ENCODE measurements at places on chromosomes 12 and 14. TPM values are rescaled to one million over a fixed set of nuclear protein-coding genes. Genes with fewer than 3 reads are reported as not detected.

DNA sequence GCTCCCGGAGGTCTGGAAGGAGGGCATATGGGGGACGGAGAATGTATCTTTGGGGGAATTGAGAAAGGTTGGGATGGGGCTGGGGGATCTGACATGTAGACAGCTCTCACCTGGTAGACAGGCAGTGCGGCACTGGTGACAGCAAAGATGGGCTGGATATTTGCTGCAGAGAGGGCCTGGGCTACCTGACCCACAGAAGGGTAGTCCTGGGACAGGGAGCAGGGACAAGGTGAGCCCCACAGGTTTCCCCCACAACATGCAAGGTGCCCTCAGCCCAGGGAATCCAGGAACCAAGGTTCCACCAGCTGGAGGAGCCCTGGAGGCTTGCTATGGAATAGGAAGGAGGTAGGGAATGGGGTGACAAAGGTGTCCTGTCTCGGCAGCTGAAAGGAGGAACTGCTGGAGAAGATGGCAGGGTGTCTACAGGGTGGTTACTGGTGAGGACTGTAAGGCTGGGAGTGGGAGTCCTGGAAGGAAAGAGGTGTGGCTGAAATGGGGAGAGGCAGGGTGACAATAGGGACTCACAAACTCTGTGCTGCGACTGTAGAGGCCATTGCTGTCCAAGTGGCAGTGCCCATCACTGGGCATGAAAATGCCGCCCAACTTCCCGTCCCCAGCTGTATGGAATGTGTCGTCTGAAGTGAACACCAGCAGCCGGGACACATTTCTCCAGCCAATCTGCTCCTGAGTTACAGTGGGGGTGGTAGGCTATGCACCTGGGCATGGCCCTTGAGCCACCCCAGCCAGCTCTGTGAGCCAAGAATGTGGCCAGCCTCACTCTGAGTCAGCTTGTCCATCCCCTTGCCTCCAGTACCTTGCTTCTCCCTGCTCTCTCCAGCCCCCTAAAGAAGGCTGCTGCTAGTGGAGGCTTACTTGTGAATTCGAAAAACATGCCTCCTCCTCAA lies 11.3 kb downstream of the ITGB7 start:
- peaks cover 25% of the 10 kb centered on the region for H3K27me3 ChIP-seq
- H3K36me3 ChIP-seq: no peaks in the 10 kb centered on the region
- peaks cover 9% of the 10 kb centered on the region for H3K4me1 ChIP-seq
- no peak overlapping the region for H3K27ac ChIP-seq
- peak overlapping the region; percentile 14 for H3K4me3 ChIP-seq

GRCh38 chr14:23376482-23377197 lies at the start of gene CMTM5:
CMTM5 (plus strand) TSS chr14:23377046; CDS start chr14:23377252, 206 bp downstream.
- DNase-seq: no peak
- H3K4me1 ChIP-seq: peaks cover 15% of the 10 kb centered on the region
- peaks cover 7% of the 10 kb centered on the region for H3K27me3 ChIP-seq
- no peak within 1 kb of the TSS for H3K27ac ChIP-seq
- no peak within 1 kb of the TSS for H3K4me3 ChIP-seq

GRCh38 chr12:130506844-130507243 lies 169.2 kb downstream of the PIWIL1 start:
- peaks cover 12% of the 10 kb centered on the region for H3K27me3 ChIP-seq
- H3K4me3 ChIP-seq: no peak overlapping the region
- no peaks in the 10 kb centered on the region for H3K4me1 ChIP-seq
- peaks cover 11% of the 10 kb centered on the region for H3K36me3 ChIP-seq
- no peak overlapping the region for H3K27ac ChIP-seq

GRCh38 chr12:127083008-127083949 lies 1183.7 kb upstream of the TMEM132C start:
- peaks cover 4% of the 10 kb centered on the region for H3K36me3 ChIP-seq
- no peaks in the 10 kb centered on the region for H3K4me1 ChIP-seq
- no peaks in the 10 kb centered on the region for H3K27me3 ChIP-seq
- H3K4me3 ChIP-seq: no peak overlapping the region
- no peak overlapping the region for H3K27ac ChIP-seq

Gene DNAL1
- 13.1 TPM for total RNA-seq

Gene TAS2R50
- total RNA-seq: 1.2 TPM

GRCh38 chr12:11412731-11413130 lies 17.4 kb upstream of the PRB2 start:
- H3K36me3 ChIP-seq: no peaks in the 10 kb centered on the region
- no peaks in the 10 kb centered on the region for H3K4me1 ChIP-seq
- H3K27ac ChIP-seq: no peak overlapping the region
- no peak for DNase-seq
- H3K4me3 ChIP-seq: no peak overlapping the region

DNA sequence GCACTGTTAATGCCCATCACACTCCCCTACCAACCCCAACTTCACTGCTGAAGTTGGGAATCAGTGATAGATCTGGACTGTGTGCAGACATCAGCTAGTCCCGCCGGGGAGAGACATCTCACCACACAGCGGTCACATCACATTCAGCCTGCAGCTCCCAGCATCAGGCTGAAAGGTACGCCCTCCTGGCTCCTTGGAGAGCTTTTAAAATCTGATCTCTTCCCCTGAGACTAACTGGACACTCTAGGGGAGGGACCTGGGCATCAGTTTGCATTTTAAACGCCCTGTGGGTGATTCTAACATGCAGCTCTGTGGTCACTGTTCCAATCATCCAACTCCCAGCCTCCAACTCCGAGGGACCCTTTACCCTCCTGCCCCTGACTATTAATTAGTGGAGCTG lies 58.4 kb downstream of the CCDC85C start:
- peaks cover 17% of the 10 kb centered on the region for H3K4me1 ChIP-seq
- H3K4me3 ChIP-seq: no peak overlapping the region
- H3K36me3 ChIP-seq: no peaks in the 10 kb centered on the region
- H3K27ac ChIP-seq: no peak overlapping the region

DNA sequence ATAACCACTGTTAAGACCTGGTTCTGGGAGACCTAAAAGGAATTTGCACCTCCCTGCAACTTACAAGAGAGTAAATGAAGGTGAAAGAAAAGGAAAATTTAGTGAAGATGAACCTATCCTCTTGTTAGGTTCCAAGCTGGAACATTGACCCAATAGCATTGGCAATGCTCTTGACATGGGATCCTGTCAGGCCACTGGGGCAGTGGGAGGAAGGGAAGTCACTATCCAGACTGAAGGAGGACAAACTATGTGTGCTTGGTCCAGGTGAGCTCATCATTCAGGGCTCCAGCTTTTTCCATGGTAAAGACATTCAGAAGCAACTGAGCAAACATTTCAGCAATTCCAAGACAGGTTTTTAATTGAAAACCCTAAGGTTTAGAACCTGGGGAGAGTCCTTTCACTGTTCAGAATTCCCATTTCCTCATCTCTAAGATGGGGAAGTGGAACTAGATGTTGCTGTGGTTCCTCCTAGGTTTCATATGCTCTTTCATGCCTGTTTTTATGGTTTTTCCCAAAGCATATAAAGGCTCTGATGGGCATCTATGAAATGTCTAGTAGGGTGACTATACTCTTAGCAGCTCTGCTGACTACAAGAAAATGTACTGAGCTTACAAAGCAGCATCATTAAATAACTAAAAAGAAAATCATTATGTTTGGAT lies 33.1 kb downstream of the MAPK1IP1L start:
- H3K4me3 ChIP-seq: no peak overlapping the region
- H3K36me3 ChIP-seq: no peaks in the 10 kb centered on the region
- DNase-seq: no peak
- no peaks in the 10 kb centered on the region for H3K4me1 ChIP-seq
- peaks cover 2% of the 10 kb centered on the region for H3K27me3 ChIP-seq

DNA sequence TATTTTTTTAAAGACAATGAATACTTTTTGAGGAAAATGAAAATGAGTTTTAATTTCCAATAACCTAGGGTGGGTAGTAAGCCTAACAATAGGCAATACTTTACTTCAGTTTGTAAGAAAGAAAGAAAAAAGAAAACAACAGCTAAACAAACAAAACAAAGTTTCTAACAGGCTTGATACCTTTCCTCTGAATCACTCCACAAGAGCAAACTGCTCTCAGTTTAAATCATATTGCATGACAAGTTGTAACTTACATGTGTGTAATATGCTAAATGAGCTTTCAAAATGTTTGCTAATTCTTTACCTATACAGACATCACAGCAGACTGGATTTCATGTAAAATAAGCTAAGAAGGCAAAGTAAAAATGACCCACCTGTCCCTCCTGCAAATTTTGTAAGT lies 6.7 kb upstream of the LMO3 start:
- no peaks in the 10 kb centered on the region for H3K36me3 ChIP-seq
- H3K27me3 ChIP-seq: no peaks in the 10 kb centered on the region
- DNase-seq: no peak
- H3K4me3 ChIP-seq: no peak overlapping the region
- H3K27ac ChIP-seq: no peak overlapping the region

GRCh38 chr12:66563220-66563619 lies 115.7 kb downstream of the GRIP1 start:
- H3K36me3 ChIP-seq: no peaks in the 10 kb centered on the region
- H3K4me1 ChIP-seq: no peaks in the 10 kb centered on the region
- H3K27me3 ChIP-seq: no peaks in the 10 kb centered on the region
- DNase-seq: no peak

- H3K36me3 ChIP-seq: no peaks in the 10 kb centered on the region
- H3K27me3 ChIP-seq: no peaks in the 10 kb centered on the region
- H3K27ac ChIP-seq: no peak overlapping the region
- H3K4me1 ChIP-seq: peaks cover 16% of the 10 kb centered on the region
- no peak for DNase-seq
These were observed 51.1 kb upstream of the PWP1 start for GRCh38 chr12:107634530-107634929.

GRCh38 chr12:122123051-122123760 lies 44.6 kb downstream of the MLXIP start:
- H3K27ac ChIP-seq: no peak overlapping the region
- H3K36me3 ChIP-seq: peaks cover 5% of the 10 kb centered on the region
- no peak overlapping the region for H3K4me3 ChIP-seq
- peaks cover 6% of the 10 kb centered on the region for H3K27me3 ChIP-seq
- peak; percentile 77 for DNase-seq

DNA sequence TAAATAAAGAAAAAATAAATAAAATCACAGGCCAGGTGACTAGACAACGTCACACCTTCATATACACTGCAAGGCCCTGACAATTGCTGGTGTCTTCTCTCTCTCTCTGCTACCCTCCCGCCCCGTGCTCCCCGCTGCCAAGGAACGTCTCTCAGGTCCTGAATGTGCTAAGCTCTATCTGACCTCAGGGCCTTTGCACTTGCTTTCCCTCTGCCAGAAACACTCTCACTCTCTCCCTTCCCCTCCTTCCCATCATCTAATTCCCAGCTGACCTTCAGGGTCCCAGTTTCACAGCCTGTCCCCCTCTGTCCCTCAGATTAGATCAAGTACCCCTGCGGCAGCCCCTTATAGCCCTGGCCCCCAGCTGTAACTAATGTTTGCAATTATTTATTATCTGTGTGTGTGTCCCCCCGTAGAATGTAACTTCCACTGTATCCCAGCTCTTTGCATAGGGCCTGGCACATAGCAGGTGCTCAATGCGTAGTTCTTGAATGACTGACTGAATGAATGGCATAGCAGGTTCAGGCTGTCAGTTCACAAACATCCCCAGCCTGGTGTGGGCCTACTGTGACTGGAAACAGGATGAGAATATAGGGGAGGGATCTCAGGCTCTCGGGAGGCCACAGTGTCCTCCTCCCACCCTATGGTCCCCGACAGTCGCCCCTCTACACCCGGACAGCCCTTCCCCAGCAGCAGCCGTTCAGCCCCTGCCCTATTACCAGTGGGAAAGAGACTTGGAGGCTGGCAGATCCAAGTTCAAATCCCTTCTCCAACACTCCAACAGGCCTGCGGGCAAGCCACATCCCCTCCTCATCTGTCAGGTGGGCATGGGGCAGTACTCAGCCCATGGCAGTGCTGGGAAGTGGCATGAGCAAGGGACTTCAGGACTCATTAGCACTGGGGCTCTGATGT lies 6.6 kb downstream of the BEGAIN start:
- H3K4me1 ChIP-seq: no peaks in the 10 kb centered on the region
- no peak overlapping the region for H3K27ac ChIP-seq
- DNase-seq: no peak
- H3K27me3 ChIP-seq: peaks cover 9% of the 10 kb centered on the region

DNA sequence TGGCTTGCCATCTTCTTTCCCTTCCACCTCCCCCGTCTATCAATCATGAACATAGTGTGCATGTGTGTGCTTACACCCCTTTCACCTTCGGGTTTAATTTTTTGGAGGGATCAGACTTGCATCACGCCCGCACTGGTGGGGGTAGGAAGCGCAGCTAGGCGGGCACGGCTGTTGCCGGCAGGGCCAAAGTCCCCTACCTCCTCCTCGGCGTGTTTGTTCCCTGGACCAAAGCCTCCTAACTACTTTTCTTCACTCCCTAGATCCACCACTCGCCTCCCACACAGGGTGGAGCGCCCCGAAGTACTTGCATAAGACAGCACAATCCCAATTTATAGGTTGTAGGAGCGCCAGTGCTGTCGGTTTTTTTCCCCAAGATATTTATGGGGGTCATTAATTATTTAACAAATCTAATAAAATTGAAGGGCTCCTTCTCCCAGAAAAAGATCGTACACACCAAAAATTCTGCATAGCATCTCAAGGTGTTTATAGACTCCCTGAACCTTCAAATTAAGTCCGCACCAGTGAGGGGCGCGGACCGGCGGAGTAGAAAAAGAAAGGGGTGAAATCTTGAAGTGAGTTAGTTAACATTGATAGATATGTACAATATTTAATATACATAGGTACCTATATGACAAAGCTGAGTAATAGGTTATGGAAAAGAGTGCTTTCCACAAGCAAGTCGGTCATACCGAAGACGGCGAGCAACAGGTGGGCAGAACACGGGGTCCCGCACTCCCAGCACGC lies 717 bp downstream of the PKP2 start:
- peaks cover 7% of the 10 kb centered on the region for H3K27me3 ChIP-seq
- H3K4me3 ChIP-seq: peak overlapping the region; percentile 96
- peaks cover 4% of the 10 kb centered on the region for H3K36me3 ChIP-seq
- H3K4me1 ChIP-seq: peaks cover 38% of the 10 kb centered on the region
- peak; percentile 13 for DNase-seq

DNA sequence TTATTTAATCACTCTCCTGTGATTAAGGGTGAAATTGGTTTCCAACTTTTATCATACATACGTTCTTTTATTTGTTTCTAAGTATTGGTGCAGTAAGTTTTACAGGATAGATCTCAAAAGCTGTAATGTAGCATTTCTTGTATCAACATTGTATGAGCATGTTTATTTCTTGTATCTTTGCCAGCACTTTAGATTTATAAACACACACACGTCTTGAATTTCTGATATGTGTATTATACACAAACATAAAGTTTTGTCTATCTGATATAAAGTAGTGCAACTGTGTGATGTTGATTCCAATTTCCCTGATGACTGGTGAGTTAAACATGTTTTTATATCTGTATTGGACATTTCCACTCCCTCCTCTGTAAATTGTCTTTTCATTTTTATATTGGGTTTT lies 134.7 kb downstream of the NOVA1 start:
- peaks cover 18% of the 10 kb centered on the region for H3K36me3 ChIP-seq
- no peaks in the 10 kb centered on the region for H3K4me1 ChIP-seq
- no peak for DNase-seq
- H3K27ac ChIP-seq: no peak overlapping the region

- no peak overlapping the region for H3K4me3 ChIP-seq
- H3K36me3 ChIP-seq: peaks cover 3% of the 10 kb centered on the region
- H3K27me3 ChIP-seq: no peaks in the 10 kb centered on the region
- H3K4me1 ChIP-seq: no peaks in the 10 kb centered on the region
These were observed 77.2 kb downstream of the C2CD5 start for GRCh38 chr12:22467190-22467589.

Gene SVOP
- 0.15 TPM for total RNA-seq

- no peaks in the 10 kb centered on the region for H3K4me1 ChIP-seq
- H3K27ac ChIP-seq: no peak overlapping the region
- H3K27me3 ChIP-seq: no peaks in the 10 kb centered on the region
- H3K36me3 ChIP-seq: no peaks in the 10 kb centered on the region
- no peak for DNase-seq
These were observed 458.8 kb downstream of the TMEM117 start for GRCh38 chr12:44294649-44295048.

- H3K4me3 ChIP-seq: no peak overlapping the region
- H3K36me3 ChIP-seq: peaks cover 21% of the 10 kb centered on the region
- H3K4me1 ChIP-seq: peaks cover 3% of the 10 kb centered on the region
- H3K27me3 ChIP-seq: peaks cover 9% of the 10 kb centered on the region
- no peak for DNase-seq
- H3K27ac ChIP-seq: no peak overlapping the region
These were observed 71.5 kb downstream of the WDR20 start for GRCh38 chr14:102211240-102211639.
